ENCODE measurements at places on chromosomes 2 and 18. TPM values are rescaled to one million over a fixed set of nuclear protein-coding genes. Genes with fewer than 3 reads are reported as not detected.

- peak; percentile 19 for DNase-seq
Observed at GRCh38 chr2:19474128-19474527, 115.7 kb upstream of the OSR1 start.

DNA sequence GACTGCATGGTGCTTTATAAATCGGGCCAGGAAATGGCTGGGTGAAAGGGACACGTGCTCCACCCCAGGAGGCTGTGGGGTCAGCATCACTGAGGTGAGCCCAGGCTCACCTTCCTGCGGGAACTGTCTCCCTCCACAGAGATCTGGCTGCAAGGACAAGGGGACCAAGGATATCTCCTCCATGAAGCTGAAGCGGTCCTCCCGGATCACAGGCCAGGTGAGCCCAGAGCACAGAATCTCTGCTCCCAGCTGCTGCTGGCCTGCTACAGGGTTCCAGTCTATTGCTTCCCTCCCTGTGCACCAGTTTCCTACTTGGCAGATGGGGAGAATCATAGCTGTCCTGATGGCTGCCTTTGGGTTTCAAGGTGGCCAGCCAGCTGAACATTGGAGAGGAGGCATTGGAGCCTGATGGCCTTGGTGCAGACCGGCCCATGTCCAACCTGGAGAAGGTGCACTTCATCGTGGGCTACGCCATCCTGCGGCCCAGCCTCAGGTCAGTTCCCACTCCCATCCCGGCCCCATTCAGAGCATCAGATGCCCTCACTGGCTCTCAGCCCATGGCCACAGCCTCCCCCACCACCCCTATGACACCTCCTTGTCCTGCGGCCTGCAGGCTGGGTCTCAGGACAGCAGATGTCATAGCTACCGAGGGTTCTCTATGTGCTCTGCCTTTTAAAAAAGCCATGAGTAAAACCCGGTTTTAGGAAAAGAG, 33.7 kb upstream of the GPR17 start:
- no peak for DNase-seq

The MYO3B gene
- not detected for total RNA-seq

GRCh38 chr18:35324926-35325655, 19.1 kb downstream of the ZNF24 start:
- no peak for DNase-seq

GRCh38 chr2:217701622-217702021, 301.2 kb downstream of the TNS1 start:
- DNase-seq, result no peak

GRCh38 chr2:57862727-57863126, 183.9 kb upstream of the VRK2 start:
- no peak for DNase-seq

DNA sequence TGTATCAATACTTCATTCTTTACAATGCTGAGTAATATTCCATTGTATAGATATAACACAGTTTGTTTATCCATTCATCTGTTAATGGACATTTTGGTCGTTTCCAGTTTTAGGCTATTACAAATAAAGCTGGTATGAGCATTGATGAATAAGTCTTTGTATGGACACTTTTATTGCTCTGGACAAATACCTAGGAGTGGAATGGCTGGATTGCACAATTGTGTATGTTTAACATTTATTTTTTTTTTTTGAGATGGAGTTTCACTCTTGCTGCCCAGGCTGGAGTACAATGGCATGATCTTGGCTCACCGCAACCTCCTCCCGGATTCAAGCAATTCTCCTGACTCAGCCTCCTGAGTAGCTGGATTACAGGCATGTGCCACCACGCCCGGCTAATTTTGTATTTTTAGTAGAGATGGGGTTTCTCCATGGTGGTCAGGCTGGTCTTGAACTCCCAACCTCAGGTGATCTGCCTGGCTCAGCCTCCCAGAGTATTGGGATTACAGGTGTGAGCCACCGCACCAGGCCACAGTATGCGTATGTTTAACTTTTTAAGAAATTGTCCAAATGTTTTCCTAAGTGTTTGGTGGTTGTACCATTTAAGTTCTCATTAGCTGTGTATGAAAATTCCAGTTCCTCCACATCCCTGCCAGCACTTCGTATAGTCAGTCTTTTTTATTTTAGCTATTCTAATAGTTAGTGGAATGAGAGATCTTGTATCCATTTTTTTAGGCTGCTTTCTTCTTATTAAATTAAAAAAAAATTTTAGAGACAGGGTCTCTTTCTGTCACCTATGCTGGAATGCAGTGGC, 194.9 kb upstream of the HAAO start:
- no peak for DNase-seq

The EPB41L3 gene
- total RNA-seq, result 13.0 TPM

DNA sequence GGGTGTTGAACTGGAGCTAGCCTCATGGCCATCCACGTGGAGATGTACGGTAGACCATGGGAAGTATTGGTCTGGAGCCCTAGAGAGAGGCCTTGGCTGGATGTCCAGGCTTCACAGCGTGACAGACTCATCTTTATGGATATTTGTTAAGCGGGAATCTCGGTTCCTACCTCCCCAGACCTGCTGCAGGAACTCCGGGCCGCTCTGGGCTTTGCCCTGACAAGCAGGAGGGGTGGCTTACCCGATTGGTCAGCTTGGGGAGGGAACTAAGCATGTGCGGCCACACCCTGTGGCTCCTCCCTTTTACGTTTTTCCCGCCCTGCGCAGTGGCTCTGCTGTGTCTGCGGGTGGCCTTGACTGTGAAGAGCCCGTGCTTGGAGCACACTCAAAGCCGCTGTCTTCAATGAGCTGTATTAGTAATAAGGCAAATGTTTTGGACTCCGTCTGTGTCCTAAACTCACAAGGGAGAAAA, 52.3 kb downstream of the PAPOLG start:
- DNase-seq, result no peak

The MALT1 gene
- total RNA-seq, result 9.9 TPM

The CIB4 gene
- not detected for total RNA-seq

The IL37 gene
- not detected for total RNA-seq

GRCh38 chr2:67414867-67415266, 17.7 kb downstream of the ETAA1 start:
- no peak for DNase-seq

DNA sequence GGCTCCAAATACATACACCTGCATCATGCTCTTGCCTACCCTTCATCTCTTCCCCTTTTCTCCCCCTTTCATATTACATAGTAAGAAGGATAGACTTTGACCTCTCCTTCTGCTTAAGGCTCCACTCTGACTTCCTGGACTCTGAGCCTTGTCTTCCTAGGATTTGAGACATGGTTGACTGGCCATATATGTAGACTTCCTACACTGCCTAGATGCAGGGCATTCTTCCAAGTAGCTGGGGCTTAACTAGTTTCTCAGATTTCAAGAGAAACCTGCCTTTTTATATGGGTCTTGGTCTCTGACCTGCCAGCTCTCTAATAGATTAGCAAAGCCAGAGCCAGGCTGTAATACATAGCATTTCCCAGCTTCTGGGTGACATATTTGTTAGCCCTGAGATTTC, 35.4 kb upstream of the CYP26B1 start:
- no peak for DNase-seq

- DNase-seq, result no peak
Observed at GRCh38 chr2:160940699-160941098, 219.5 kb upstream of the TANK start.

The RAB27B gene
- not detected for total RNA-seq

DNA sequence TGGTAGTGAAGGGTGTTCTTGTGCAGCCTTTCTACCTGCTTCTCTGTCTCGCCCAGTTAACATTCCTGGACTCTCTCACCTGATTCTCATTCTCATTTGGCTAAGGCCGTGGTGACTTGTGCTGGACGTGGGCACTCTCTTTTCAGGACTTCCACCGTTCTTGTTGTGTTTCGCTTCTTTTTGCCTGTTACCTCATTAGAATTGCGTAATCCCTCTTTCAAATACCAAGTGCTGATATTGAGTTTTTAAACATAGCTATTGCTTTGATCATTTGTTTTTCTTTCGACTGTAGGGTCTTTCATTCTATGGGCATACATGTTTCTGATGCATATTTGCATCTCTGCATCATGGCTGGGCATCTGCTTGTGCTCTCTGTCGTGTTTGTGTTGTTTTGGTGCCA, 287.0 kb downstream of the ALPK2 start:
- no peak for DNase-seq

DNA sequence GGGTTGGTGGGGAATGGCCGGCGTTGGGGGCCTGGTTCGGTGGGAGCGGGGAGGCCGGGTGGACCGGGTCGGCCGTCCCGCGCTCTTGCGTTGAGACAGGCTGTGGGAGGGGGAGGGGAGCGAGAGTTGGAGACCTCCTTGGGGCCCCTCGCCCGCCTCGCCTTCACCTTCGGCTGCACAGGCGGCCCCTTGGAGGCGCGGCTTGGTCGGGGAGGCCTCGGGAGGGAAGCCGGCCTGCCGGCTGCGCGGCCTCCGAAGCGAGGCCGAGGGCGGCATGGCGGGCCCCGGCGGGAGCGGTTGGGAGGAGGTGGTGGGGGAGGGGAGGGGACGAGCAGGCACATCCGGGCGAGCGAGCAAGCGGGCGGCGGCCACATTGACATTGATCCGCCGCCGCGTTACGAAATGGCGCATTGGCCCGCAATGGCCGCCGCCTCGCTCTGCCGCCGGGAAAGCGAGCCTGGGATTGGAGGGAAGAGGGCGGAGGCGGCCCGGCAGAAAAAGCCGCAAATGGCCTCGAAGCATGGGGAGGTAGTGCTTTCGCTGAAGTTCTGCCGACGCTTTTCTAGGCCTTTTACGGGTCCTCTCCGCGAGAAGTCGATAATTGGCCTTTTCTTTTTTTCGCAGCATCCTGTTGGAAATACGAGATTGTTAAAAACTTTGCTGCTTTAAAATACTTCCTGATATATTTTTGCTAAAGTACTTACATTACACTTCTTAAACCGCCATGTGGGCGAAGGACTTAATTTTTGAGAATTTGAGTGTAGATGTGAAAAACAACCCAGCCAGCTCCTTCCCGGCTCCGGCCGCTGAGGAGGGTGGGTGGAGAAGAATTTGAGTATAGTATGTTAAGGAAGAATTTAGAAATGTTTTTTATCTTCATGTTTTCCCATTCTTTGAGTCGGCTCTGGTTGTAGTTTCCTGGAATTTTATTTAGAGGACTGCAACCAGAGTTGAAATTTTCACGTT, 580 bp downstream of the HNRNPA3 start:
- peak; percentile 90 for DNase-seq

The ACTG2 gene
- 0.41 TPM for total RNA-seq

The GKN1 gene
- not detected for total RNA-seq

GRCh38 chr2:229297247-229297646, 26.2 kb upstream of the PID1 start:
- no peak for DNase-seq

DNA sequence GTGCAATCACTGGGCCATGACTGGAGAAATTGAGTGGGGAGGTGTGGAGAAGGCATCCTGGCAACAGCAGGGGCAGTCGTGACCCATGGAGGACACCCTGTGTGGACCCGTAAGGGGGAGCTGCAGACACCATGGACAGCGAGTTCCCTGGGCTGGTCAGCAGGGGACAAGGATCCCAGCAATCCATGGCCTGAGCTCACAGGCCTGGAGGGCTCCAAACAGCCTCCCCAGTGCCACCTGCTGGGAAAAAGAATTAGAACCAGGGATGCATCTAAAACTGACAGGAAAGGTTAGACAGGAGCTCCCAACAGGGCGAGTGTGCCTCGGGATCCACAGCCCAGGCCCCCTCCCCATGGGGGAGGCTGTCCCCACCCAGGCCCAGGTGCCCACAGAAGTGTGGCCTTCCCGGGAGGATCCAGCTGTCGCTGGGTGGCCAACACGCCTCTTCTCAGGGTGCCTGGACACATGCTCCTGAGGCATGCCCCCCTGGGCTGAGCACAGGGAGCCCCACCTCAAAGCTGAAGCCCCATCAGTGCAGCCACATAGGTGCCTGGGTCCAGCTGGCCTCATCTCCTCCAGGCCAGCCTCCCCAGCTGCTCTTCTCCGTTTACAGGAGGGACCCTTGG, 20.5 kb upstream of the KIF1A start:
- DNase-seq, result no peak

GRCh38 chr2:85583667-85584353, 421 bp upstream of the VAMP5 start:
- no peak for DNase-seq

GRCh38 chr18:28175930-28176697, 816 bp downstream of the CDH2 start:
- DNase-seq, result no peak

The EFHD1 gene
- 14.3 TPM for total RNA-seq

The FBXO41 gene
- 0.13 TPM for total RNA-seq

The ANKRD30B gene
- total RNA-seq, result not detected

DNA sequence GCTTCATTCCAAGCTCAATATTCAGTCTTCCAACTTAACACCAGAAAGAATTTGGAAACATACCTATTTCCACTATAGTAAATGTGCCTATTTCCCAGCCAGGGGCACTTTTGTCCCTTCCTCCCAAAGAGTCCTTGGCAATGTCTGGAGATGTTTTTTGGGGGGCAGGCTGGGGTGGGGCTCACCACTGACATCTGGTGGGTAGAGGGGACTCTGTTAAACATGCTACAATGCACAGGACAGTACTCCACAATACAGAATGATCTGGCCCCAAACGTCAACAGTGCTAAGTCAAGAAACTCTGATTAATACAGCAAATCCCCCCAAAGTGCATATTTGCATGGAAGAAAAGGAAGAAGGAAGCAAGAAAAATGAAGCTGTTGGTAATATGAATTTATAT, 61.7 kb downstream of the SMIM21 start:
- no peak for DNase-seq

GRCh38 chr2:220491670-220492069, 864.2 kb downstream of the SLC4A3 start:
- no peak for DNase-seq

GRCh38 chr2:203787979-203788378, 79.6 kb upstream of the CTLA4 start:
- DNase-seq, result no peak

GRCh38 chr2:10658041-10658913, 31.5 kb downstream of the NOL10 start:
- no peak for DNase-seq

DNA sequence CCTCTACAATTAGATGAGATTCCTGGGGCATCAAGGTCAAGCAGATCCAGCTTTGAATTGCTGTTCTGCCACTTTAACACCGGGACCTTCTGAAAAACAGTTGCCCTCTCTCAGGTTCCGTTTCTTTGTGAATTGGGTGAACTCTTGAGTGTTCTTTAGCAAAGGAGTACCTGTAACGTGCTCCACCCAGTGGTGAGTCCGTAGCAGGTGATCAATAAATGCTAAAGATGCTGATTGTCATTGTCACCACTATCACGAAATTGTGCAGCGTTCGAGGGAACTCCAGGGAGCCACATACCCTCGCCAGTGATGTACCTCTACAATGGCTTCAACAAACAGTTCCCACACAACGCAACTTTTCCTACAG, 81.9 kb downstream of the TCF7L1 start:
- no peak for DNase-seq

The PLCL1 gene
- total RNA-seq, result 9.2 TPM

DNA sequence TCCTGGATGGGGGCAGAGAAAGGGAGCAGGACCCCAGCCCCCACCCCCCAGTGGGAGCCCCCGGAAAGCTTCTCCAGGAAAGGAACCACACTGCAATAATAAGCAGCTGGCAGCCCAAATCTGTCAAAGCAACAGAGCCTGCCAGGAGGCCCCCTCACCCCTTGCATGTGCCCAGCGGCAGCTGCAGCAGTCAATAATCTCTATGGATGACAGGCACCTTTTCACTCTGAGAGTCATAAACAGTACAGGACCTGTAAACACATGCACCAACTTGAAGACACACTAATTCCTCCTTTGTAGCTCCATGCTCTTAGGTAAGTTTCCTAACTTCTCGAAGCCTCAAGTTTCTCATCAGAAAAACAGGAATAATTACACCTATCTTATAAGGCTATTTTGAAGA, 26.2 kb upstream of the KDM3A start:
- DNase-seq, result no peak

The EHD3 gene
- 2.2 TPM for total RNA-seq

GRCh38 chr18:59219672-59220163, at the start of gene GRP:
TSS of gene GRP (plus strand) at chr18:59220158. CDS start at chr18:59220266, 108 bp downstream.
- no peak for DNase-seq

The NAT8 gene
- total RNA-seq, result not detected
